ENCODE measurements at places on chromosomes 5 and 9.

- peak; percentile 77 for DNase-seq
Measured at GRCh38 chr9:135864447-135865049, 42.8 kb downstream of the CAMSAP1 start.

GRCh38 chr9:124840300-124840833 is 12.9 kb upstream of the WDR38 start:
- no peak for DNase-seq

- DNase-seq: no peak
Measured at GRCh38 chr5:90326995-90327394, 82.6 kb downstream of the CETN3 start.

DNA sequence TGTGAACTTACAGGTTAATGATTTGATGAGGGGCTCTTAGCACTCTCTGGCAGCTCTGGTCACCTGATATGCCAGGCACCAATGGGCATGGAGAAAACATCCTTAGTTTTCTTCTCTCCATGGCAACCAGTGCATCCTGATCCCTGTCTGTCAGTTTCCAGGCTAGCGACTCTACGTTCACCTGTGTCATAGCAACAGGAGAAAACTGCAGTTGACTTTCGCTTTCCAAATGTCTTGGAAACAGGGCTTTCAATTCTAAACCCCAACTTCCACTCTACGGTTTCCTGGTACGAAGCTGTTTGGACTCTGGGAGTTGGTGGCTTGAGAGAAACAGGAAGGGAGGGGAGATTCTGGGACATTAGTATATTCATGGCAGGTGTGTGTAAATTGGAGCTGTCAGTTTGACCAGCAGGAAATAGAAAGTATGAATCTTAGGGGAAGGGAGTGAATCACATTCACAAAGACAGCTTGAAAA is 74.4 kb downstream of the SLC28A3 start:
- peak; percentile 13 for DNase-seq

- DNase-seq: peak; percentile 28
Measured at GRCh38 chr5:16784843-16785791, 151.0 kb downstream of the MYO10 start.

- peak; percentile 27 for DNase-seq
Measured at GRCh38 chr5:66596636-66597182, 516 bp downstream of the MAST4 start.

DNA sequence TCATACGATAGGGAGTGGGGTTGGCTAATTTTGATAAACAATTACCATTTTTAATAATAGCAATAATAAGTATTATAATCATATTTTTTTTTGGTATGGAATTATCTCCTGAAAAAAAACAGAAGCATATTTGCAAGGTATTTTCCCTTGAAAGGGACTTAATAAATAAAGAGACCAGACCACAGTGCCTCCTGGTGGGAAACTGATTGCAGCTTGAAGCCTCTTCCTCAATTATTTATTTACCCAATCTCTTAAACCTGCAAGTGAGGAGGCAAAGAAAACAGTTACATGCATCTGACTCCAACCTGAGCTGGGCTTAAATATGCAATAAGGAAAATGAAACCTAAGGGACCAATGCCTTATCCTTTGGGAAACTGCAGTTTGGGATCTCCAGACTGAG is 388.1 kb upstream of the ACO1 start:
- DNase-seq: no peak

GRCh38 chr5:54792611-54793404 is 192.6 kb downstream of the ESM1 start:
- DNase-seq: no peak

DNA sequence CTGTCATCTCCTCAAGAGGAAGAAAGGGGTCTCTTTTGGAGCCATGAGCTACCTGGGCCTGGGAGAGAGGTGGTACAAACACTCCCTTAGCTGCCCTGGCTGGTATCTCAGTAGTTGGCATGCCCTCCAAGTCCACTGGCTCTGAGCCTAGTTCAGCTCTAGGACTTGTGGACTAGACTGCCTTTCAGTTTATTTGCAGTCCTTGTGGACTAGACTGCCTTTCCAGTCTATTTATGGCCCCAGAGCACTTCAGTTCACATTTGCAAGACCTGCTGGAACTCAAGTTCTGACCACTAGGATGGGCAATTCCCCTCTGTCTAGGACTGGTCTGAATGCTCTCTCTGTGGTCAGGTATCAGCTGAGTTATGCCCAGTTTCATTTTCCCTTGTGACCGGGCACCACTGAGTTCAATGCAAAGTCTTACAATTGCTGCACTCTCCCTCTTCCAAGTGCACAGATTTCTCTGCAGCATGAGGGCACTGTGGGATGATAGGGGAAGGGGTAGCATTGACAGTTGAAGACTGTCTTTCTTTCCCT is 1019.0 kb downstream of the TAF11L14 start:
- DNase-seq: no peak

DNA sequence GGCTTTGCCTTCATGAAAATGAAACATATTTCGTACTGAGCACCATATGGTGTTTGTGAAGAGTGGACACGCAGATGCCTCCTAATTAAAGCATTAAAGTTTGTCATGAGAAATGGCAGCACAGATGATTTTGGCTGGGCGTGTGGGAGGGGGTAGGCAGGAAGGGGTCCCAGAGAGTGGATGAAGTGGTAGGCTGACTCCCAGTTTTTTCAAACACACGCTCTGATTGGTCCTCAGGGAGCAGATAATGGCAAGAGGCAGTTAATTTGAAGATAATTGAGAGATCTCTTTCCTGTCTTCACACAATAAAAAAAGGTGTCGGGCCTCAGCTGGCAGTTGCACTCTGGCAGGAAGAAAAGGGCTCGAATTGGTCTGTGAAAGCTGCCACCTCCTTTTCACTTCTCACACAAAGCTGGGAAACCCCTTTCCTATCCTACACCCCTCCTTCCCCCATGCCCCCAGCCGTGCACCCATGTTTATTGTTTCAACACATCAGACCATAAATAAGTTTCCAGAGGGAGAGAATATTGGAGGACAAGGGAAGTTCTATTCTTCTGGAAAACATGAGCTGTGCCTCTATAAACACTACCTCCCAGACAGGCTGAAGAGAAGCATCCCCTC is 429.6 kb downstream of the ARHGEF28 start:
- no peak for DNase-seq

GRCh38 chr5:41747301-41747700 is 122.9 kb downstream of the OXCT1 start:
- no peak for DNase-seq

GRCh38 chr5:77140350-77140749 is 53.3 kb upstream of the ZBED3 start:
- no peak for DNase-seq

- peak; percentile 36 for DNase-seq
Measured at GRCh38 chr5:173451031-173451430, 122.8 kb upstream of the STC2 start.

All from GM10248 (cell line).